RWPE2 (cell line): ENCODE measurements at places on chromosomes 5 and 9.

- no peak overlapping the region for H3K27ac ChIP-seq
- H3K4me1 ChIP-seq = no peaks in the 10 kb centered on the region
- H3K4me3 ChIP-seq = no peak overlapping the region
- H3K27me3 ChIP-seq = no peaks in the 10 kb centered on the region
- no peak for DNase-seq
Observed at GRCh38 chr5:71971862-71972261, 135.4 kb upstream of the MAP1B start.

GRCh38 chr5:103178167-103178566 is 58.1 kb downstream of the PPIP5K2 start:
- H3K27me3 ChIP-seq = no peaks in the 10 kb centered on the region
- no peaks in the 10 kb centered on the region for H3K4me1 ChIP-seq
- H3K27ac ChIP-seq = no peak overlapping the region
- H3K36me3 ChIP-seq = peaks cover 60% of the 10 kb centered on the region

GRCh38 chr9:83538172-83538889 is at the start of gene FRMD3:
Gene FRMD3, minus strand, starts transcription at chr9:83538401. Its CDS starts 170 bp downstream, at chr9:83538231.
- H3K4me1 ChIP-seq = no peaks in the 10 kb centered on the region
- H3K27me3 ChIP-seq = peaks cover 42% of the 10 kb centered on the region
- peak within 1 kb of the TSS; percentile 26 for H3K4me3 ChIP-seq
- no peaks in the 10 kb centered on the region for H3K36me3 ChIP-seq
- no peak within 1 kb of the TSS for H3K27ac ChIP-seq

GRCh38 chr5:171863935-171864334 is 78.3 kb downstream of the SMIM23 start:
- DNase-seq = no peak
- no peaks in the 10 kb centered on the region for H3K27me3 ChIP-seq
- no peak overlapping the region for H3K27ac ChIP-seq
- H3K36me3 ChIP-seq = peaks cover 42% of the 10 kb centered on the region
- H3K4me1 ChIP-seq = no peaks in the 10 kb centered on the region

DNA sequence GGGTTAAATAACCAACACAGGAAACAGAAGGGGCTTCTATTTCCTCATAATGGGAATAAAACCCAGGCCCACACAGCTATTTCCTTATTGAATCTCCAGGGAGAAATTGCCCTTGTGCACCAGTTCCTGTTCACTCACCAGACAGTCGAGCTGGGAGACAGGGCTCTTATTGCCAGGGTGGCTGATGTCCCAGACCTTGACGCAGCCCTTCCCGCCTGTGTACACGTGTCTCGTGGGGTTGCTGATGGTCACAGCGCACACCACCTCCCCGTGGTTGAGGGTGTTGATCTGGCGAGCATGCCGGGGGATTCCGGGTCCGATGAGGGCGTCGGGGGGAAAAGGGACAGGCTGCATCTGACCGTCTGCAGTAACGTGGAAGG is 96.5 kb downstream of the TLE1 start:
- H3K36me3 ChIP-seq = peaks cover 32% of the 10 kb centered on the region
- peaks cover 16% of the 10 kb centered on the region for H3K4me1 ChIP-seq
- no peaks in the 10 kb centered on the region for H3K27me3 ChIP-seq

DNA sequence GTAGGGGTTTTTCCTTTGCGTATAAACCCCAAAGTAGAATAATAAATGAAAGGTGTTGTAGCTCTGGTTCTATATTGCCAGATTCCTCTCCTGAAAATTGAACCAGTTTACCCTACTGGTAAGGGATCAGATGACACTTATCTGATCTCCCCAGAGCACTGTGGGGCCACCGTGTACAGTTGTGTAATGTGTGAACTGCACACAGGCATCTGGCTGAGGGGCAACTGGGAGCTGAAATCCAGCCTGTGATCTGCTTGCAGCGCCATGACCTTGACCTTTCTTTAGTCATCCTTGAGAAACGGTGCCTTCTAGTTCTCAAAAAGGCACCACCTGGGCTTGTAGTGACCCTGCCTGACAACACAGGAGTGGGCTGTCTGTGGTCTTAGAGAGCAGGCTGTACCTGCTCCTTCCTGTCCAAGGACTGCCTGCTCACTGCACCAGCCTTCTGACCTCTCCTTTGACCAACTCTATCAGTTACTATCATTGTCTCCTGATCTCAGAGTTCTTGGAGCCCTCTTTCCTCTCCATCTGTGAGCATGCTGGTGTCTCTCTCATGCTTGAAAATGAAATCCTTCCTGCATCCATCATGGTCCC is 40.2 kb downstream of the PDE6A start:
- no peak overlapping the region for H3K4me3 ChIP-seq
- H3K27me3 ChIP-seq = no peaks in the 10 kb centered on the region
- H3K4me1 ChIP-seq = no peaks in the 10 kb centered on the region
- no peak for DNase-seq
- no peak overlapping the region for H3K27ac ChIP-seq
- H3K36me3 ChIP-seq = no peaks in the 10 kb centered on the region

DNA sequence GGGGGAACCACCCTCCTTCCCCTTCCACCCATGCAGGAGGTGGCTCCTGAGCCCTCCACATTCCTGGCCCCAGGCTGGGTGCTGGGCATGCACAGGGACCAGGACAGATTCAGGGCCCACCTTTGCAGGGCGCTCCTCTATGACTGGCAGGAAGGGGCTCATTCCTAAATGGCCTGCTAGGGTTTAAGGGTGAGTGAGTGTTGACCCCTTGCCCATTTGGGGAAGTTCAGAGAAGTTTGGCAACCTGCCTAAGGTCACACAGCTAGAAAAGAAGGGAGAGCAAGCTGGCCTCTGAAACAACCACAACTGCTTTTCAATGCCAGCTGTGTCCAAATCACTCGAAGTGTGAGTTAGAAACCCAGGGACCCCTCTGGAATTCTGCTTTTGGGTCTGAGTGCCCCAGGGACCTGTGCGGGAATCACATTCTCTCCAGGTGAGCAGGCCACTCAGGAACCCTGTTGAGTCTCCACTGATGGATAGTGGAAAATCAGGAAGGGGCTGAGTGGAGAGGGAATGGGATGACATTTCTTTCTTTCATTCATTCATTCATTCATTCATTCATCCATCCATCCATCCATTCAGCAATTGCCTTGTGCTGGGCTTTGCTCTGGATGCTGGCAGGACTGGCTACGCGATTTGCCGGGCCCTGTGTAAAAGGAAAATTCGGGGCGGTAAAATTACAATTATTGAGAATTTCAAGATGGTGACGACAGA is 191.9 kb downstream of the C9orf50 start:
- no peaks in the 10 kb centered on the region for H3K36me3 ChIP-seq
- H3K4me3 ChIP-seq = no peak overlapping the region
- no peak for DNase-seq

- no peaks in the 10 kb centered on the region for H3K36me3 ChIP-seq
- H3K27ac ChIP-seq = no peak overlapping the region
- no peaks in the 10 kb centered on the region for H3K4me1 ChIP-seq
- H3K4me3 ChIP-seq = no peak overlapping the region
- DNase-seq = no peak
- H3K27me3 ChIP-seq = no peaks in the 10 kb centered on the region
Observed at GRCh38 chr5:103360475-103360874, 101.9 kb downstream of the MACIR start.

DNA sequence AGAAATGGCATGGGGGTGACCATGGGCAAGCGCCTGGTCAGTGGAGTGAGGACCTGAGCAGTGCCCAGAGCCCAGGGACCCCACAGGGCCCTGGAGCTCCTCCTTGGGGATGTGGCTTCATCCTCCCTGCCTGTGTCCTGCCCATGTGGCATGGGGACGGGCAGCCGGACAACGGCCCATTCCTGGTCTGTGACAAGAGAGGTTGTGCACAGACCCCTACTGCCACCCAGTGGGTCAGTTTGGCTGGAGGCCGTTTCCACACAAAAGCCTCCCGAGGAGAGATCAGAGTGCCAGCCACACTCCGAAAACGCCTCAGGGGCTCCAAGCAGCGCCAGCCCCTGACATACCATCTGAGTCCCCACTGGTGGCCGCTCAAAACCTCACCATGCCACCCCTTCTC is 19.8 kb downstream of the SLC6A18 start:
- H3K4me1 ChIP-seq = no peaks in the 10 kb centered on the region
- no peak overlapping the region for H3K4me3 ChIP-seq
- DNase-seq = no peak
- H3K27me3 ChIP-seq = peaks cover 28% of the 10 kb centered on the region
- no peak overlapping the region for H3K27ac ChIP-seq

- DNase-seq = no peak
- no peaks in the 10 kb centered on the region for H3K36me3 ChIP-seq
- peaks cover 5% of the 10 kb centered on the region for H3K27me3 ChIP-seq
- H3K4me3 ChIP-seq = no peak overlapping the region
Observed at GRCh38 chr5:174680901-174681565, 43.3 kb upstream of the MSX2 start.

DNA sequence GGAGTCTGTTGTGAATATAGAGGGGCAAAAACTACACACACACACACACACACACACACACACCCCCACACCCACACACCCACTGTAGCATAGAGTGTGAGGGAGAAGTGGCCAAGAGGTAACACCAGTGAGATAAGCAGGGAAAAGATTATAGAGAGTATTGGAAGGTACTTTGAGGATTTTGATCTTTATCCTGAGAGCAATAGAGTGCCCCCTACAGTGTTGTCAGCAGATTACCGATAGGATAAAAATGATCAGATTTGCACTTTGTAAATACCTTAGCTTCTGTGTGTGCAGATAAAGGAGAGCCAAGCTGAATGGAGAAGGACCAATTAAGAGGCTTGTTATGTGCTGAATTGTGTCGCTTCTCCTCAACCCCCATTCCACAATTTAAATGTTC is 32.3 kb downstream of the ERCC6L2 start:
- no peak for DNase-seq
- peaks cover 35% of the 10 kb centered on the region for H3K36me3 ChIP-seq
- no peak overlapping the region for H3K4me3 ChIP-seq
- H3K27me3 ChIP-seq = no peaks in the 10 kb centered on the region

DNA sequence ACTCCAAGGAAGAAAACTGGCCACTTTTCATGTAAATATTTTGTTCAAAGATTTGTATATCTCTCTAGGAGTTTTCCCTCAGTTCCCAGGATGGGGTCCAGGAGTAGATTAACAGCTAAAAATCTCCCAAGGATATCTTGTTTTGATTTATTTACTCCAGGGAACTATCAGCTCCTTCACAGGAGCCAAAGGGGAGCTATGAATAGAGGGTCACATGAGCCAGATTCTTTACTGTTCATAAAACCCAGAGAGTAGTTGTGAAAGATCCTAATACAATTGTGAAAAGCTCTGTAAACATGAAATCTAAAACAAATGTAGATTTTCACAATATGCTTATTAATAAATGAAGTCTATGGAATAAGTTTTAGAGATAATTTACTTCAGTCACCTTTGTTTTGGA is 16.9 kb downstream of the DIMT1 start:
- no peaks in the 10 kb centered on the region for H3K27me3 ChIP-seq
- peaks cover 84% of the 10 kb centered on the region for H3K36me3 ChIP-seq
- peak overlapping the region; percentile 98 for H3K27ac ChIP-seq
- H3K4me1 ChIP-seq = peaks cover 39% of the 10 kb centered on the region

- no peaks in the 10 kb centered on the region for H3K4me1 ChIP-seq
- H3K36me3 ChIP-seq = no peaks in the 10 kb centered on the region
- no peak overlapping the region for H3K4me3 ChIP-seq
- no peak overlapping the region for H3K27ac ChIP-seq
Observed at GRCh38 chr5:18114151-18114757, 480.0 kb downstream of the TAF11L14 start.

GRCh38 chr5:32280656-32281081 is 32.1 kb downstream of the MTMR12 start:
- no peak overlapping the region for H3K27ac ChIP-seq
- H3K27me3 ChIP-seq = no peaks in the 10 kb centered on the region
- no peaks in the 10 kb centered on the region for H3K36me3 ChIP-seq
- no peak overlapping the region for H3K4me3 ChIP-seq
- DNase-seq = no peak

- H3K4me1 ChIP-seq = no peaks in the 10 kb centered on the region
- H3K4me3 ChIP-seq = no peak overlapping the region
- H3K27me3 ChIP-seq = no peaks in the 10 kb centered on the region
- DNase-seq = no peak
- peaks cover 22% of the 10 kb centered on the region for H3K36me3 ChIP-seq
Observed at GRCh38 chr5:131563434-131564228, 71.4 kb downstream of the RAPGEF6 start.

DNA sequence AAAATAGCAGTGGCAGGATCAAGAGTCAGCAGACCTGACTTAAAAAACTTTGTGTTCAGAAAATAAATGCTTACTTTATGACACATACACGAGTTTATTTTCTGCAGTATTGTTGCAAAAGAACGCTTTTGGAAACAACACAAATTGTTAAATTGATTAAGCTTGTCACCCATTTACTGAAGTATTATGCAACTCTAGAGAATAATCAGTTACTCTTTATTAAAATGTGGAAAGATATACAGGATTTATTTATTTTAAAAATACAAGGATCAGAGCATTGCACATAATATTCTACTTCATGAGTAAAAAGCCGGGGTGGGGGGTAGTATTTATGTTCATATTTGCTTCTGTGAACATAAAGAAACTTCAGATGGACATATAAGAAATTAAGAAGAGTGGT is 20.0 kb downstream of the FYB1 start:
- no peak overlapping the region for H3K4me3 ChIP-seq
- peaks cover 47% of the 10 kb centered on the region for H3K4me1 ChIP-seq
- H3K36me3 ChIP-seq = no peaks in the 10 kb centered on the region
- H3K27ac ChIP-seq = no peak overlapping the region
- no peaks in the 10 kb centered on the region for H3K27me3 ChIP-seq
- DNase-seq = no peak

GRCh38 chr5:170361116-170361515 is 28.1 kb downstream of the KCNMB1 start:
- H3K27me3 ChIP-seq = no peaks in the 10 kb centered on the region
- no peaks in the 10 kb centered on the region for H3K4me1 ChIP-seq
- no peak overlapping the region for H3K27ac ChIP-seq
- no peak overlapping the region for H3K4me3 ChIP-seq

DNA sequence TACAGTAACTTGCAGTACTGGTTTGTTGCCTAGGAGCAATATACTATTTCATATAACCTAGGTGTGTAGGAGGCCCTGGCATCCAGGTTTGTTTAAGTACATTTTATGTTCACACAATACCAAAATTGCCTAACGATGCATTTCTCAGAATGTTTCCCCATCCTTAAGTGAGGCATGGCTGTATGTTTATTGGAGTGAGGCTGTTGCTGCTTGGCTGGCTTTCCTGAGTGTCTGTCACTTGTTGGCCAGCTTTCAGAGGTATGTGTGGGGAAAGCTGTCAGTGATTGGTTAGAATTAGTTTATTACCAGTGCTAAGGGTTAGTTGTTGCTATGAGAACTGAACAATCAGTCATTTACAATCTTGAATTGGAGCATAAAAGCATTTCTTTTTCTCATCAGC is 154.1 kb upstream of the CDH12 start:
- no peaks in the 10 kb centered on the region for H3K36me3 ChIP-seq
- no peak for DNase-seq
- H3K27me3 ChIP-seq = no peaks in the 10 kb centered on the region
- no peak overlapping the region for H3K4me3 ChIP-seq

DNA sequence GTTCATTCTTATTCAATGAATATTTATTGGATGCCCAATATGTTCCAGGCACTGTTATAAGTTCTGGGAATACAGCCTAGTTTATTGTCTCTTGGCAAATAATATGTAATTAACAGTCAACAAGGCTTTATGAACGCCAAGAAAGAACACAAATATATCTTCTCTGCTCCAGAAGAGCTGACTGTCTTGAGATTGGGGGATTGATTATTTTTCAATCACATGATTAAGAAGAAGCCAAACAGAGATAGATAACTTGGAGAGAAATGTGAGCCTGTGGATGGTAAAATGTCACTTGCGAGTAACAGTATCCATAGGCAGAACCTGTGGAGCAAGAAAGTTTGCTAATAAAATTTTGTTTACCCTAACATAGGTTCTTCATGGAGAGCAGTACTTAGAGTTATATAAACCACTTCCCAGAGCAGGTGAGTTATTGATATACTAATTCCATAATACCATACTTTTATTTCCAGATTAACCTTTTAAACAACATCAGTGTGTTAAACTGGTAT is 49.4 kb downstream of the HSD17B4 start:
- H3K27ac ChIP-seq = no peak overlapping the region
- no peak overlapping the region for H3K4me3 ChIP-seq
- no peaks in the 10 kb centered on the region for H3K27me3 ChIP-seq
- H3K36me3 ChIP-seq = peaks cover 48% of the 10 kb centered on the region
